ENCODE measurements at places on chromosomes 3 and 15. TPM values are rescaled to one million over a fixed set of nuclear protein-coding genes. Genes with fewer than 3 reads are reported as not detected.

DNA sequence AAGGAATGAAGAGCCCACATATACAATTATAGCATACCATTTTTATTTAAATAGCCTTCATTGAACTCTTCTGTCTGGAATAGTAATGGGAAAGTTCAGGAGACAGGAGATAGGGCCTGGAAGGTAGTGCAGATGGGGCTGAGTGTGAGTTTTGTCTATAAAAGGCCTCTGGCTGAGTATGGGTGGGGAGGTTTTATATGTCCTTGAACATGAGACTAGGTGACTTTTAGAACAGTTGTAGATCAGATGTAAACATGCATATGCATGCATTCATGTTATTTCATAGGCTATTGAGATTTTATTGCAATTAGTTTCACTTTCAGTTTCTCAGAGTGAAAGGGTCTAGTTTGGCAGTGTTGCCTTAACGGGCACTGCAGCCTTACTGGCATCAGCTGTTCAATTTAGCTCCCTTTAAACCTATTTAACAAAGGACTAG is 27.1 kb downstream of the CGGBP1 start:
- H3K4me1 ChIP-seq, result peaks cover 16% of the 10 kb centered on the region
- H3K27me3 ChIP-seq, result no peaks in the 10 kb centered on the region
- DNase-seq, result peak; percentile 66

CELSR3 gene
- 1.4 TPM for total RNA-seq

DNA sequence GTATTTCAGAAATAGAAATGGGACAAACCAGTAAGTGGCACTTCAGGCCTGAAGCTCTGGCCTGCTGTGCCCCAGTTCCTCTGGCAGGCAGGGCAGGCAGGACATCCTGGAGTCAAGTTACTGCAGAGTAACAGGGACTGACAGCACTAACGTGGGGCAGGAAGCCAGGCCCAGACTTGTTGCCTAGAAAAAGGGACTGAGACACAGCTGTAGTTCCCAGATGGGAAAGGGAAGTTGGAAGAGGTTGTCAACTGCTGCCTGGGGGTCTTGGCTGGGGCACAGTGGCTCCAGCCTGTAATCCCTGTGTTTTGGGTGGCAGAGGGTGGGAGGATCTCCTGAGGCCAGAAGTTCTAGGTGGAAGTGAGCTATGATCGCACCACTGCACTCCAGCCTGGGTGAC is 171.9 kb downstream of the FMN1 start:
- H3K27ac ChIP-seq, result 0 out of 2 replicates have a peak overlapping the region, but pooled peaks have one; percentile 0
- DNase-seq, result peak; percentile 63
- no peak overlapping the region for H3K4me3 ChIP-seq

DNA sequence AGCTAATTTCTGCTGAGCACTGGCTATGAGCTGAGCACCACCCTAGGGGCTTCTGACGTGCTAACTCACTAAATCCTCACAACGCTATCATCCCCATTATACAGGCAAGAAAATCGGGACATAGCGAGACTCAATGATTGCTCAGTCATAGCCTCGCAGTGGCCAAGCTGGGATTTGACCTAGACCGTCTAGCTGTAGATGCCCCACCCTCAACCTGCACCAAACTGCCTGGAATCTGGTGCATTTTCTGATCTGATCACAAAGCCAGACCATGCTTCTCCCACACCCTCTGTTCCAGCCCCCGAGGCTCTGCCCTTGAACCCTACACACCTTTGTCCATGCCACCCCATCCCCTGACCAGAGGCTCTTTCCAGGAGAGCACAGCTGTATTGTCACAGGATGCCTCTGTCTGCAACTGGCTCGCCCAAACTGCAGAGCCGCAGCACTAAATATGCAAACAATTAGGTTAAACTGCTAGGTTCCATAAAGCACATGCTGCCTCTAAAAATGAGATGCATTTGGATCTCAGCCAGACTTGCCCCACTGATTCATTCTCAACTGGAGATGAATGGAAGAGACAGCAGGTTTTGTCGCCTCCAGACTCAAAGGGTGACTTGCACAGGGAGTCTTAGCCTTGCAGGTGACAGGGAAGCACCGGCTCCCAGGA is 95.2 kb downstream of the NUP210 start:
- no peak overlapping the region for H3K27ac ChIP-seq
- H3K4me3 ChIP-seq, result no peak overlapping the region
- H3K27me3 ChIP-seq, result peaks cover 9% of the 10 kb centered on the region

UQCC5 gene
- total RNA-seq, result 5.3 TPM

NR1I2 gene
- total RNA-seq, result not detected

TMCC1 gene
- total RNA-seq, result 7.8 TPM

DNA sequence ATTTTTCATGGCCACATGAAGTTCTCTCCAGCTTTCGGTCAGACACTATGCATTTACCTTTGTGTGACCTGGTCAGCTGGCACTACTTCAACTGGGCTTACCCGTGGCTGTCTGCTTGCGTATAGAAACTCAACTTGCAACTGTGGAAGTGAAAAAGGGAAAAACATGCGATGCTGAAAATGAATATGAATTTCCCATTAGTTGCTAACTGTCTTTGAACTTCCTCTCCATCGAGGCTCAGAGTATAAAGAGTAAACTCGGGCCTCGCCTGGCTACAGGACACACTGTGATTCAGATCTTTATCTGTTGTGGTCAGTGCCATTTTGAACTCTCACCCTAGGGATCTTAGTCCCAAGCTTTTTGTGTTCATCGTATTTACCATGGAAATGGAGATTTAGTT is 26.8 kb downstream of the NFKBIZ start:
- H3K4me3 ChIP-seq, result no peak overlapping the region
- no peak overlapping the region for H3K27ac ChIP-seq
- H3K27me3 ChIP-seq, result no peaks in the 10 kb centered on the region
- H3K36me3 ChIP-seq, result no peaks in the 10 kb centered on the region

DNA sequence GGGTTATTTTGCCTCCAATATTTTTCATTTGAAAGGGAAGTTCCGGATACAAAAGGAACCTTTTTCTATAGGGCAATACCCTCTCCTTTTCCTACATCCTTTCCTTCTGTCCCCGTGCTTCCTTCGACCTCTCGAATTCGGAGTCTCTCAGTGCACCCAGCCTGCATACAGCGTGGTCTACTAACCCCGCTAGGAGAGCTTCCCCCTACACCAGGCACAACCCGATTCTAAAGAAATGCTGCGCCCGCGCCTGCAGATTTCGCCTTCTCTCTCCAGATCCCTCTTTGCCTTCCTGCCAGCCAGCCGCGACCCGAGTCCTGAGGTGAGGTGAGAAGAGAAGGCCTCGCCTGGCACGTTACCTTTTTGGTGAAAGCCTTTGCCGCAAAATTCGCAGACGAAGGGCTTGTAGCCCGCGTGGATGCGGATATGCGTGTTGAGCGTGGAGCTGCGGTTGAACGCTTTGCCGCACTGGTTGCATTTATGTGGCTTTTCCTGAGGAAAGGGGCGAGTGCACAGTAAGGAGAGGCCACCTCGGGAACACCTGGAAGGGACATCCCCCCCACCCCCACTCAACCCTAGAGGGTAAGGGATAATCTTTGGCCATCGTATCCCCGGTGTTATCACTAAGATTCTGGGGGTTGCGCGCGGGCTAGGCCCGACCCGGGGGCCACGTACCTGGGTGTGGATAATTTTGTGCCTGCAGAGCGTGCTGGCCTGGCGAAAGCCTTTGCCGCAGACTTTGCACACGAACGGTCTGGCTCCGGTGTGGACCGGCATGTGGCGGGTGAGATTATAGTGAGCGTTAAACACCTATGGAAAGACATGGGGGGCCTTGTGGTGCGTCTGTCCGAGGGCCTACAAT is 2.3 kb downstream of the FEZF2 start:
- H3K27ac ChIP-seq, result no peak overlapping the region
- H3K27me3 ChIP-seq, result peaks cover 99% of the 10 kb centered on the region
- no peaks in the 10 kb centered on the region for H3K4me1 ChIP-seq
- no peak for DNase-seq
- no peaks in the 10 kb centered on the region for H3K36me3 ChIP-seq

DNA sequence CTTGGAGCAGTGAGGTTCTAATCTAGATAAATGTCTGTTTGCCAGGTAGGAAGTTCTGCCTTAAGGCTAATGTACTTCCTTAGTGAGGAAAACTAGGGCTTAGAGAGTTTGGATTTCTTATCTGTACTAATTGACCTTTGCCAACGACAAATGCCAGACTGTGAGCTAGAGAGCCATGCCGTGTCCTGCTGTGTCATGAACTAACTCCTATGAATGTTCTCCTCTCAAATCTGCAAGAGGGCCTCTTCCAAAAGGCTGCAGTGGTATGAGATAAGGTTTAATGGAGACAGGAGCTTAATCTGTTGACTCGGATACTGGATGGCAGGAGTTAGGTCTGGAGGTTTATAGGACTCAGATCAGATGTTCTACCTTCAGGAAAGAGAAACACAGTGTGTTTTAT is 524.9 kb downstream of the NTRK3 start:
- no peak overlapping the region for H3K4me3 ChIP-seq
- H3K4me1 ChIP-seq, result peaks cover 16% of the 10 kb centered on the region

CD86 gene
- not detected for total RNA-seq

DNA sequence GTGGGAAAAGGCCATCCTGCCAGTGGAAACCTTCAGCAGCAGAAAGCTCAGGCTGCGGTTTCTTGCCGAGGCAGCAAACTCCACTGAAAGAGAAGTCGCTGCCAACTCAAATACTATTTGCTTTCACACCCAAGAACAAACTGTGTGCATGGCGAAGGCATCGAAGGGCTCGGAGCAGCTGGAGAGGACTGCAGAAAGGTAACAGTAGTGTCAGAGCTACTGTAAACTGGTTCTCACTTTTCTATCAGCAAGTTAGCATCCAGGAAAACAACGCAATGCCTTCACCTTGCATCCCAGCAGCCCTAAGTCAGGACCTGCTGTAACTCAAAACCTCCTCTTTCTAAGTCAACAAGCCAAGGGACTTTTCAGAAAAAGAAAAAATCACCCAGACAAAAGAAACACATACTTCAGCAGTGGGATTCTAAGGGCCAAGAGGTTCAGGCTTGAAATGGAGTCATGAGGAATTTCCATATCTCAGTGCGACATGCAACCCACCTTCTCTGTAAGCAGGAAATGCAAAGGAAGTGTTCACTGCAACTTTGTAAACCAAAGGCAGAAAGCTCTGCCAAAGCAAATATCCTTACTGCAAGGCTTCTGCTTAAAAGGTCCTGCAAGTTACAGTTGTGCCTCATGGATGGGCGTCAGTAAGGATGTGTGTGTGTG is 193.5 kb downstream of the FOXP1 start:
- H3K4me3 ChIP-seq, result no peak overlapping the region
- no peak overlapping the region for H3K27ac ChIP-seq
- DNase-seq, result peak; percentile 32
- H3K36me3 ChIP-seq, result no peaks in the 10 kb centered on the region
- no peaks in the 10 kb centered on the region for H3K27me3 ChIP-seq
- H3K4me1 ChIP-seq, result peaks cover 15% of the 10 kb centered on the region

- no peak overlapping the region for H3K4me3 ChIP-seq
- H3K36me3 ChIP-seq, result no peaks in the 10 kb centered on the region
- no peak overlapping the region for H3K27ac ChIP-seq
- DNase-seq, result peak; percentile 61
Measured at GRCh38 chr3:76024640-76025039, 239.3 kb upstream of the ZNF717 start.

DNA sequence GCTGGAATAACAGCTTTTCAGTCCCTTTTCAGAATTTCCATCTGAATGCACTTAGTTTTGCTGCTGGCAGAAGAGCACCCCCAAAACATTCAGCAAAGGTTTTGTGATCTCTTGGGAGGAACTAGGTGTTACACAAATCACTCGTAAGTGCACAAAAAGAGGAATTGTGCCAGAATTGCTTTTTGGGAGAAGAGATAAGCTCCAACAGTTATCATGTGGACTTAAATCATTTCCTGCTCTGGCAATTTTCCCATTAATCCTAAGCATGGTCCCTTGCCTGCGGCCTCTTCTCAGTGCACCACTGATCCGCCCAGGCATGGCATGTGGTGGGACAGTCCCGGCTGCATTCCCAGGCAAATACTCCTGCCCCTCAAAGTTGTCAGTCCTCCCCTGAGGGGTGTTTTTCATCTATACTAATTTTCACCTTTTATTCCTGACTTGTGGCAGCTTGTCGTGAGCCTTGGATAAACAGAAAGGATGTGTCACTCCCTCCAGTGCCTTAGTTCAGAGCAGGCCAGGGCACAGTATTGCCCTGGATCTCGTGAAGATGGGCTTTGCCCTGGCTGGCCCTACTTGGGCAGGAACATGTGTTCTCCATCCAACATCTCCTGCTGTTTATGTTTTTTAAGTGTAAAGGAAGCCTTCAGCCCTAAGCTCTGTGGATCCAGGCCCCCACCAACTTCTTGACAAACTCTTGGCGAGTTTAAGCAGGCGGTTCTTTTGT is 44.6 kb upstream of the VILL start:
- H3K4me3 ChIP-seq, result no peak overlapping the region
- peaks cover 27% of the 10 kb centered on the region for H3K4me1 ChIP-seq
- no peaks in the 10 kb centered on the region for H3K36me3 ChIP-seq
- peak; percentile 47 for DNase-seq

FRMD4B gene
- total RNA-seq, result not detected
